ENCODE measurements at places on chromosomes 16 and 17.
A peak's percentile ranks its signal among the peaks of the same experiment; 100 is the strongest.

- DNase-seq: no peak
Observed at GRCh38 chr17:60163108-60163784, 13.5 kb downstream of the CA4 start.

DNA sequence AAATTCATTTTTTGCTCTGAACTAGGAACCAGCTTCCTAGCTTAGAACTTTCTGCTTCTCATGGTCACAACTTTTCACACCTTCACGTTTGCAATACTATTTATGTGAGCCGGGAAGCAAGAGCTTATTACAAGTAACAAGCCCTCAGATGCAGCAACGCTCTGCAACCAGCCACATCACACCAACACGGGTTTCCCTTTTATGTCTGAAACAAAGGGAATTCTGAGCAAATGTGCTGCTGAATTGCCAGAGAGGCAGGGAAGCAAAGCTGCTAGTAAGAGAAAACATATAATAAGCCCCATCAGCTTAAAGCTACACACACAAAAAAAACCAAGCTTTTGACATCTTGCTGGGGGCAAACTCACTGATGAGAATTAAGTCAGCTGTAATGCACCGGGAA lies 122.2 kb downstream of the SLC39A11 start:
- DNase-seq: no peak

DNA sequence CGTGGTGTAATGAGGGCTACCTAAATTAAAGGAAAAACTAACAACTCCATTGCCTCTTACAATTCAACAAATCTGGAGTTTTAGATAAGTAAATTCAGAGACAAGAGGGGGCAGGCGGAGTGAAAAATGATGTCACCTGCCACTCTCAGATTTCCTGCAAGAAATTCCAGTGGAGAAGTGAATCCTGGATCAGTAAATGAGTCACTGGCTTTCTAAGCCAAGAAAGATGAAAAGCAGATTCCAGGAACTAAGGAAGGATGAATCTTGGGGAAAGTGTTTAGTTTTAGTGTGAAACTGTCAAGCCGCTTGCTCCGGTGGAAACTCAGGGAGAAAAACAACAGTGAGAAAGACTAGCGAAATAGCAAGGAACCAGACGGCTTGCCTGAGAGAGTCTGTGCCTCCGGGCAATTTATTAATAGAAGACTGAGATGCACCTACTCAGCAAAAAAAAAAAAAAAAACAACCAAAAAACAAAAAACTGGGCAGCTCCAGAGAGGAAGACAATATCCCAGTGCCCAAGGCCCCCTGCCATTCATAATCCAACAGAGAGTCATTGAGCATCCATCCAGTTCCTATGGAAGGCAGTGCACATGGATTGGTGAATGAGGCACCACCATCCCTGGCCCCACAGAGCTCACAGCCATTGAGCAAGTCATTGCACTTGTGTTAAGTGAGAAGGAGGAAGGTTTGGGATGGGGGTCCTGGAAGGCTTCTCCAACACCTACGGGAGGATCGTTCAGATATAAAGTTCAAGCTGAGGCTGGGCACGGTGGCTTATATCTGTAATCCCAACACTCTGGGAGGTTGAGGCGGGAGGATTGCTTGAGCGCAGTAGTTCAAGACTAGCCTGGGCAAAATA lies 12.1 kb upstream of the RIPOR1 start:
- no peak for DNase-seq

DNA sequence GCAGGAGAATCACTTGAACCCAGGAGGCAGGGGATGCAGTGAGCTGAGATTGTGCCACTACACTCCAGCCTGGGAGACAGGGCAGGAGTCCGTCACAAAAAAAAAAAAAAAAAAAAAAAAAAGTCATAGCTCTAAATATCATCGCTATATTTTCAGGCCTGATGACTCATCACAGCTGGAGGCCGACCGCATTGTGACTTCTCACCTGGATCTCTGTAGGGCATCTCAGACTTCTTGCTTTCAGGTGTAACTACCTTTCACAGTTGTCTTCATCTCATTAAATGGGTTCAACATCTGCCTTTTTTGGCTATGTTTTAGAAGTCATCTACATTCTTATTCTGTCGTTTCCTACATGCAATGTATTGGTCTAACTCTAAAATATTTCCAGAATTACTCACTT lies 353.1 kb upstream of the MON1B start:
- DNase-seq: no peak

DNA sequence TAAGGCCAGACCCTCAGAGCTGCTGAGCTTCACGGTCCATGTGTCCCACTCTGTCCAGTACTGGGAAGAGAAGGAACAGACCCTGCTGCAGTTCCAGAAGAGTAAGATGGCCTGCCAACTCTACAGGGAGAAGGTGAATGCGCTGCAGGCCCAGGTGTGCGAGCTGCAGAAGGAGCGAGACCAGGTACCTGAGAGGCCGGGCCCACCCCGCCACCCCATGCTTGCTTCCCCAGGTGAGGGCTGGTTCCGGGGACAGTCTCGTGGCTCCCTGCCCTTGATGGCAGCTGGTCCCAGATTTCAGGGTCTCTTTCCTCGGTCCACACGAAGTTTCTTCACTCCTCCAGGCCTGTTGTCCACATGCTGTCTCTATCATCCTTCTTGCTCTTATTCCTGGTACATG lies 20.9 kb downstream of the CARD14 start:
- no peak for DNase-seq

GRCh38 chr17:74945543-74945942 lies 9.8 kb downstream of the OTOP3 start:
- DNase-seq: no peak

DNA sequence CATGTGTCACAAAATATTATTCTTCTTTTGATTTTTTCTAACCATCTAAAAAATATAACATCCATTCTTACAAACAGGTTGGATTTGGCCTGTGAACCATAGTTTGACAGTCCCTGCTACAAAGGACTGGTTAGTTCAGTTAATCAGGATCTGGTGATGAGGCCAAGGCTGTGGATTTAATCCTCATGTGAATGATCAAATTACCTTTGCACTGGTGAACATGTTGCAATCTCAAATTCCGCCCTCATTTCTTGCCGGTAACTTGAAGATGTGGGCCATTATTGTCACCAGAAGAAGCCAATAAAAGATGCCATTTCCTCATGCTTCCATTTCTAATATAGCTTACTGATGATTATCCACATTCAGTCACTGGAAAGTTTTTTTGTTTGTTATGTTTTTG lies 35.3 kb upstream of the YPEL2 start:
- no peak for DNase-seq

DNA sequence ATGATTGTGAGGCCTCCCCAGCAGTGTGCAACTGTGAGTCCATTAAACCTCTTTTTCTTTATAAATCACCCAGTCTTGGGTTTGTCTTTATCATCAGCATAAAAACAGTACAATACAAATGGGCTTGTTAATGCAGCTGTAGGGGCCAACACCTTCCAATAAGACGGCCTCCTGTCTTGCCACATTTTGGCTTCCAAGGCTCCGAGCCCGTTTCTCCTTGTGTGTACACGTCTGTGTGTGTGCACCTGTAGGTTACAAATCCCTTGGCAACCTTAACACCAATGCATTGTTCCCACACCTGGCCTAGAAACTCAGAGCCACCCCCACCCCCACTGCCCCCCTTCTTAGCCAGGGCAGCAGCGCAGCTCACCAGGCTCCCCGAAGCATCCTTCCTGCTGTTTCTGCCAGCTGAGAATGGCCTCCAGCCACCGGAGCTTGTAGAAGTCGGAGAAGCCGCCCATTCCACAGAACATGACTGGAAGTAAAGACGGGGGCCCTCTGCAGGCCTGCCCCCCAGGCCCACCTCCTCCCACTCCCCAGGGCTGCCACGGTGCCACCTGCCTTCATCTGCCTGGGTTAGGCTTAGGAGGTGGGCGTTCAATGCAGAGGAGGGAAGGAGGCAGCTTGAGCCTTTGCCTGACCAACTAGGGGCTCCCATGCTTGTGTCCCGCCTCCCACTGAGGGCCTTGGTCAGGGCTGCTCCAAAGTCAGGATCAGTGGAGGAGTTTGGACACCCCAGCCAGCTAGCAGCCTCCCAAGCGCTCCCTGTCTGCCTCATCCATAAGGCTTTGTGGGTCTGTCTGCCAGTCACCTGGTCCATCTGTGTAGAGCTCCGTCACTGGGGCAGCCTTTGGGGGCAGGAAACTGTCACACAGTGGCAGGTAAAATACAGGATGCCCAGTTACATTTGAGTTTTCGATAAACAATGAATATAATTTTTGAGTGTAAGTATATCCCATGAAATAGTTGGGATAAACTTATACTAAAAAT lies 10.6 kb downstream of the C16orf89 start:
- DNase-seq: no peak

DNA sequence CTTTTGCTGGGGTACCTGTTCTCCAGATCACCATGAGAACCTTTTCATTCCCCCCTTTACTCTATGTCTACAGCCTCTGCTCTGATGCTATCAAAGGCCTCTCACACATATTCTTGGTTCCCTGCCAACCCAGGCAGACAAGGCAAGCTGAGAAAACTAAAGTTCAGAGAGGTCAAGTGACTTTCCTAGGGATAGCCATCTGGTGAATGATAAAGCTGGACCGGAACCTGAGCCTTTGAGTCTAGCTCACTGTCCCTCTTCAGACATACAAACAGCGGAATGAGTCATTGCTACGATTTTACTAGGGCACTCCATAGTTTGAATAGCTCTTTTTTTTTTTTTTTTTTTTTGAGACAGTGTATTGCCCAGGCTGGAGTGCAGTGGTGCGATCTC lies 73.3 kb downstream of the XYLT1 start:
- no peak for DNase-seq

DNA sequence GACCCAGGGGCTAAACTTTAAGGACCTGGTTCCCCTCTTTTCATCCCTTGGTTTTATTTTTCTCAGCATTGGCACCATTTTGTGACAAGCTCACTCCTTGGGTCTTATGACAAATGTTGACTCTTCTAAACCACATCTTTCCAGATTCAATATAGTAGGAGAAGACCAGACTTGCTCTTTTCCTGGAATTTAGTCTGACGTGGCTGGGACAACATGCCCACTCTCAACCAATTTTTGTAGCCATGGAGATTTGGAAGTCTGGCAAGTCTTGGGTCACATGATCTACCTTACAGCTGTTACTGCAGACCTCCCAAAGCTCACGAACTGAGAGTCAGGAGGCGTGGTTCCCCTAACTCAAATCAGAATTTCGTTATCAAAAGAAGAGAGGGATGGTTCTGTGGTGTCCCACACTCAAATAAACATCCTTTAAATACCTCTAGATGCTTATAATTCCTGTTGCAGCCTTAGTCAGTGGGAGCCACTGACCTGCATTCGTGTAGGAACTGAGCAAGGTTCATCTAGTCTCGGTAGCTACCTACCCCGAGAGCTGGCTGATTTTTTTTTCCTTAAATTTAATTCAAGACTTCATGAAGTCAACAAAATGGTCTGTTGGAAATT lies 683.5 kb downstream of the MAF start:
- no peak for DNase-seq

GRCh38 chr17:82882715-82883418 lies 43.0 kb upstream of the ZNF750 start:
- DNase-seq: no peak

DNA sequence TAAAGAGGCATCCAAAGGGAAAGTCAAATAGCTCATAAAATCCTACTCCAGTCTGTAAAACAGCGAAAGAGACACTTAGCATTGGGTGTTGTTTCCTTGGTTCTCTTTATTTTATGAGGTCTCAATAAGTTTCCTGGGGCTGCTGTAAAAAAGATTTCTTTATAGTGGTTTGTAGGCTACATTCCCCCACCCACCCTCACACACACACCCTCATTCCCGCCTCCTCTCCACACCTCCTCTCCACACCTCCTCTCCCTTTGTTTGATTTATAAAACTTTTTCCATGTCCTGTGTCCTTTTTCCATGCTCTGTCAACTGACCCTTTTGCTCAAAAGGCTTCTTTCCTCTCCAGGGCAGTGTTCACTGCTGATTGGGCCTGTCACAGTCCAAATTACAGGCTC lies 178.9 kb upstream of the SOX9 start:
- no peak for DNase-seq

DNA sequence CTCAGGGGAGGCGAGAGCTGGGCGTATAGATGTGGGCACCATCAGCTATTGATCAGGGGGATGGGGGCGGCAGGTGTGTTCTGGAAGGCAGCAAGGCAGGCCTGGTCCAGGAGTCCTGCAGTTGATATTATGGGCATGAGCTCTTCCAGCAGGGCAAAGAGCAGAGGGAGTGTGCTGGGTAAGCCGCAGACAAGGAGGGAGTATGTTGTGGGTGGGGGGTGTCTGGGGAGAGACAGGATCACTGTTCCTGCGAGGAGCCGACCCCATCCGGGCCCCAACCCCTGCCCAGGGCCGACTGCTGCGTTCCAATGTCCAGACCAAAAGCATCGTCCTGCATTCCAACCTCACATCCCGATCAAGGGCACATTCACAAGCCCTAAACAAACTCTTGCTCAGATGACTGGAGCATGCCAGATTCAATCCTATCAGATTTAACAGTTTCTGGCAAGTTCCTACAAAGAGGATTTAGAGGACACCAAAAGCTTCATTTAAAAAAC lies 9.2 kb downstream of the MXRA7 start:
- no peak for DNase-seq

DNA sequence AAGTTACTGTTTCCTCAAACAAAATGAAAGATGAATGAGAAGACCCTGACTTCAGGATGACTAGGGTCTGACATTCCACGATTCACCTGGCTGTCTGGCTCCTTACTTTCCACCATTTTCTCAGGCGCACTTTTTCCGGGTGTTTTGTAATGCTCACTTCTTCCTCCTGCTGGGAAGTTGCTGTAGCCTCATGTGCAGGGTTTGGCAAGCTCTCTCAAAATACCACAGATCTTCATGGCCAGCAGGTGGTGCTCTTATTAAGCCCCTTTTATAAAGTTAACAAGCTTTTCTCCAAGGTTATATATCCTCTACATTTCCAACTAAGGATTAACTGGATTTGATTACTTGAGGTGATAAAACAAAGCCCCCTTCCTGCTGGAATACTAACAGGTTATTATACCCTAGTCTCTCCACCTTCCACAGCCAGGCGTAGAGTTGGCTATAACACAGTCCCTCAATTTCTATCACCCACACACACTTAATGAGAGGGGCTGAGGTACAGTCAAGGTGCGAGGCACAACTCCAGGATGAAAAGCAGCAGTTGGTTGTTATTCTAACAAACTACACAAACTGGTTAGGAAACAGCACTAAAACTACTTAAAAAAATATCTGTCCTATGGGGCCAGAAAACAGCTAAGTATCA lies 45.4 kb downstream of the STH start:
- DNase-seq: peak; percentile 61

- DNase-seq: no peak
Observed at GRCh38 chr16:35628976-35629375, 2169.6 kb downstream of the TP53TG3F start.

DNA sequence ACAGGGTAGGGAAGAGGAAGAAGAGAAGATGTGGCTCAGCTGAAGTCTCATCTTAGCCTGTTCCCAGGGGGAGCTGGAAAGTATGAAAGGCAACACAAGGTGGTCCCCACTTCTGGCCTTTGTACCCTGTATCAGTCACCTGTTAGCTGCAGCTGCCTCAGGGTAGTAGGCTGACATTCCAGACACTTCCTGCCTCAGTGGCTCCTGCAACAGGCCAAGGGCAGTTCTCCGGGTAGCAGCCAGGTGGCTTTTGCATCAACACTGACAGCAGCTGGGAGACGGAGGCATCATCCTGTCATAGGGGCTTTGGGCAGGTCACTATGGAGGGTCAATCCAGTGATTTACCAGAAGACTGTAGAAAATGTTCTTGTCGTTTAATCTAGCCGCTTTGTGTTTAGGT lies 124.0 kb downstream of the RGS9 start:
- no peak for DNase-seq
